ENCODE measurements at places on chromosomes 1 and 21.

DNA sequence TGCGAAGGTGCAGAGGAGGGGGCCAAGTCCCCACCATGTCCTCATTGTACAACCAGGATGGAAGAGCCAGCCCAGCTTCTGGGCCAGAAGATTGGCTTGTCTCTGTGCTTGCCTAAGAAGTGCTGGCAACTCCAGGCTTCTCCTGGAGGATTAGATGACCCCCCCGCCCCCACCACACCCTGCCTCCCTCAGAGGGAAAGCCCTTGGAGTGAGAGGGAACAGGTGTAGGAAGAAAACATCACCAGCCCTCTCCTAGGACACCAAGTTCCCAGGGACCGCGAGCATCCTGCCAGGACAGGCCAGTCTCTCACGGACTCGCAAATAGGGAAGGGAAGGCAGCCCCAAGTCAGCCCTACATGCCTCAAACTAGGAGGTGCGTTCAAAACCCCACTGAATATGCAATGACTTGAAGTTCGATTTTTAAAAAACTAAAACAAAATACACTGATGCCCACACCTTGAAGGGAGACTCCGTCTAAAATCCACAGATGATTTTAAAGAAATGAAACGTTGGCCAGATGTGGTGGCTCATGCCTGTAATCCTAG is 20.7 kb upstream of the SLC25A33 start:
- no peak for DNase-seq

GRCh38 chr1:160409486-160409885 is 9.1 kb downstream of the VANGL2 start:
- DNase-seq = no peak

- DNase-seq = no peak
Observed at GRCh38 chr21:28421716-28422524, 570.8 kb downstream of the LTN1 start.

- no peak for DNase-seq
Observed at GRCh38 chr21:32976791-32977190, 48.9 kb upstream of the OLIG2 start.

DNA sequence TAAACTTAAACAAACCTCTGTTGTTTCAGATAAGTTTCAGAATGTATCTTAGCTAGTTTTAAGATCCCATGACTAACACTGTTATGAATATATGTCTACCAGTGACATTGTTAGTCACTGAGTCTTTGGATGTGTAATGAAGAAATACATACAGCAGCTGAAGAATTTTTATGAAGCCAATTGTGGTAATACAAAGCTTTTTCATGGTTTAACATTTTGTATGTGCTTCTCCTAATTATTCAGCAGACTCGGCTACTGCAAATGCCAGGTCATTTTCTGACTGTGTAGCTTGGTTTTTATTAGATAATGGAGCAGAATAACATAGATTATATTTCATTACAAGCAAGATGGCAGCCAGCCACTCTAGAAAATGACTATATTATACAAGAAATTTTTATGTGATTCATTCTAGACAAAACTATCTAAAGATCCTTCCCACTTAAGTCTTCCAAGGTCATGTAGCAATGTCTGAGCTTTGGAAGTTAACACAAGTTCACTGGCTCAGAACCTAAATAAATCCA is 147.8 kb downstream of the TNFSF18 start:
- DNase-seq = no peak

DNA sequence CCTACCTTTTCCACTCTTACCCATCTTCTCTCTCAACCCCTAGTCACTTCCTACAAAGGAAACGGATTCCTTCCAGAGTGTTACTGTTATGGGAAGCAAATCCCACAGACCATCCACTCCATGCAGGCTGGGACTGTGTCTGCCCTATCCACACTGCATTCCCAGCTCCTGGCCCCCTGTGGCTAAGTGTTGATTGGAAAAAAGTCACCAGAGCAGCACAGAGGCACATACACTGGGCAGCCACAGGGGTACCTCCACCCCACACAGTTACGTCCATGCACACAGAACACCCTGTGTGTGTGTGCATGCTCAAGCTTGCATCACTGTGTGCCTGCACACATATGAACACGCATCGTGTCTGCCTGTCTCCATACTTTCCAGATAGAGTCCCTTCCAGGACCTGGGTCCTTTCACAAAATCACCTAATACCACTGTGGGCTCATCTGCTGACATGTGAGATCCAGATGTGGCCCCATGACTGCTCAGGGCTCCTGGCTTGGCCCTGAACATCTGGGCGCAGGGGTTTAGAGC is 4.2 kb upstream of the SERINC2 start:
- DNase-seq = no peak

GRCh38 chr1:59058665-59059439 is 238.0 kb upstream of the FGGY start:
- DNase-seq = no peak

DNA sequence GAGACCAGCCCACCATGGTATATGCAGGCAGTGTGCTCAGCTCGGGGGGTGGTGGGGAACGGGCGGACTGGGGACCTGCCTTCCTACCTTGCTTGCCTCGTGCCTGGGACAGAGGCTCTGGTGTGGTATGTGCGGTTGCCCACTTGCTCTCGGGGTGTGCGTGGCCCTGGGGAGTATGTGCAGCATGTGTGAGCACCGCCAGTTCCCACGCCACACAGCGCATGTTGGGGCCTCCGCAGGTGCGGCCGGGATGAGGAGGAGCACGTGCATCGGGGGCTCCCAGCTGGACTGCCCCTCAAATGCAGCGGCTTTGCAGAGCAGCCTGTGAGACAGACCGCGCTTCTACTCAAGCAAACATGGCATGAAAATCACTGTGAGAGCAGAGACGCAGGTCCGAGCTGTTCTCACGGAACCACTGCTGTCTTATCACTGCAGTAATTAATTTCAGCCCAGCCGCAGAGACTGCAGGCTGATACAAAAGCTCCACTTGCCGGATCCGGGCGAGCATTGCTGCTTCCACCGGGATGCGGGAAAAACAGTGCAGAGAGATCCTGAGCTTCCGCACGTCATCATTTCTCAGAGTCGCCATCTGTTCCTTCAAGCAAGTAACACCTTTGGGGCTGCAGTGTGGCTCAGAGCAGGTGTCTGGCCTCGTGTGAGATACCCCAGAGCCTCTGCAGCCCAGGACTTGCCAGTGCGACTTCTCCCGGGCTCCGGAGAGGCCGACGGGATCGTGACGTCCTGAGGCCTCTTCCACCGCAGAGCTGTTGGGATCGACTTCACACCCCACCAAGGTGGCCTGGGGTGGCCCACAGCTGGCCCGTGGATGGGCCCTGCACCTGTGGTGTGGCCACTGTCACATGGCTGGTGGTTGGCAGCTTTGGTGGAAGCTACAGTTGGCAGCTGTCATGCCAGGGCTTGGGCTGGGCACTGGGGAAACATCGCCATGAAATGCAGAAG is 92.6 kb upstream of the ACTRT2 start:
- no peak for DNase-seq

DNA sequence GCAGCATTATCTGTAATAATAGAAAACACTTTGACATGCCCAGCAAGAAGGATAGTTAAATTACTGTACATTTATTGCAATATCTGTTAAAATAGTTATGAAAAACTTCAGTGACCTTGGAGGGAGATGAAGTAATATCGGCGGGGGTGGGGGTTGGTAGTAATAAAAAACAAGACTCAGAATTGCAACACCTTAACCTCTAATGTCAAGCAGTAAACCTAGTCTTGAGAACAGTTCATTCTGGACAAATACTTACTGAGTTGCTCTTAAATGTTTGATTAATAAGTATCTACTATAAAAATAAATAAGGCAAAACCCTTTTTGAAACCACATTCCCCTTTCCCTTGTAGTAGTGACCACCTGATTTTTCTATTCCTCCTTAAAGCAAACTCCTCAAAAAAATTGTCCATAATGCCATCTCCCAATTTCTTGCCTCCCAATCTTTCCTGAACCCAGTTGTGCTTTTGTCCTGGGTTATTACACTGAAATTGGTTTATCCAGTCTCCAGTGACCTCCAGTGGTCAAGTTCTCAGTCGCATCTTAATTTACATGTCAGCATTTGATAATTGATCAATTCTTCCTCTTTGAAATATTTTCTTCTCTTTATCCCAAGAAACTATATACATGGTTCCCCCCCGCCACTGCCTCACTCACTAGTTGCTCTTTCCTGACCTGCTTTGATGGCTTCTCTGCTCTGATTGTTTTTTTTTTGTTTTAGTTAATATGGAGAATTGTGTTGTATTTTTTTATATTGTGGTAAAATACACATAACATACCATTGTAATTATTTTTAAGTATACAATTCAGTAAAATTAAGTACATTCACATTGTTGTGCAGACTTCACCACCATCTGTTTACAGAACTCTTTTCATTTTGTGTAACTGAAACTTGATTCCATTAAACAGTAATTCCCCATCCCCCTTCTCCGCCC is 36.8 kb downstream of the RAP1A start:
- no peak for DNase-seq

DNA sequence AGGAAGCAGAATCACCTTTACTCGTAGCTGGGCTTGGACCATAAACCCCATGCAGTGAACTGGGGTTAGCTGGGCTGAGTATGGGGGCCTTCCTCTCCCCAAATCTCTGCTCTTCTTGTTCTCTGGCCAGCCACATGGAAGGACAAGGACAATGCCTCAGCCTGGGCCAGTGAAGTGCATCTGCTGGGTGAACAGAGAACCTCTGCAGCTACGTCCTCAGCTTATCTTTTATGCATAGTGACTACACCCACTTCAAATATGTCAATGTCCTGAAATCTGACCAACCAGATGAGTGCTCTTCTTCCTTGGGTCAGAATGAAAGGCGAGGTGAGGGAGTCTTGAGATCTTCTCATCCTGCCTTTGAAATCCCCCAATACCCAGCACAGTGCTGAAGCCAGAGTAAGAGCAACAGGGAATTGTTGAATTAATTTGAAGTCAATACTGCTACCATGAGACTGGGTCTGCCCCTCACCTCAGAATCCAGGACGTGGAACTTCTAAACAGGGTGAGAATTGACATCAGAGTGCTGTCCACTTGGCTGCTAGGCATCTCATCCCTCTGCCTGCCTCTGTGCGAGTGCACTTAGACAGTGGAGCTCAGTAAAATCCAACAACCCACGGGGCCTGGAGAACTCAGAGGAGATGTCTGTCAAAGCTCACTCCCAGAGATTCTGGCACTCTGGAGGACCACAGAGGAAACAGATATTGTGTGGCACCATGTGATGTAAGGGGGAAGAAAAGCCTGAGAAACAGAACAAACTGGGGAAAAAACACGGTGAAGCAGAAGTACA is 99.0 kb downstream of the IER5 start:
- no peak for DNase-seq

- no peak for DNase-seq
Observed at GRCh38 chr1:243964915-243965314, 86.2 kb upstream of the ZBTB18 start.

DNA sequence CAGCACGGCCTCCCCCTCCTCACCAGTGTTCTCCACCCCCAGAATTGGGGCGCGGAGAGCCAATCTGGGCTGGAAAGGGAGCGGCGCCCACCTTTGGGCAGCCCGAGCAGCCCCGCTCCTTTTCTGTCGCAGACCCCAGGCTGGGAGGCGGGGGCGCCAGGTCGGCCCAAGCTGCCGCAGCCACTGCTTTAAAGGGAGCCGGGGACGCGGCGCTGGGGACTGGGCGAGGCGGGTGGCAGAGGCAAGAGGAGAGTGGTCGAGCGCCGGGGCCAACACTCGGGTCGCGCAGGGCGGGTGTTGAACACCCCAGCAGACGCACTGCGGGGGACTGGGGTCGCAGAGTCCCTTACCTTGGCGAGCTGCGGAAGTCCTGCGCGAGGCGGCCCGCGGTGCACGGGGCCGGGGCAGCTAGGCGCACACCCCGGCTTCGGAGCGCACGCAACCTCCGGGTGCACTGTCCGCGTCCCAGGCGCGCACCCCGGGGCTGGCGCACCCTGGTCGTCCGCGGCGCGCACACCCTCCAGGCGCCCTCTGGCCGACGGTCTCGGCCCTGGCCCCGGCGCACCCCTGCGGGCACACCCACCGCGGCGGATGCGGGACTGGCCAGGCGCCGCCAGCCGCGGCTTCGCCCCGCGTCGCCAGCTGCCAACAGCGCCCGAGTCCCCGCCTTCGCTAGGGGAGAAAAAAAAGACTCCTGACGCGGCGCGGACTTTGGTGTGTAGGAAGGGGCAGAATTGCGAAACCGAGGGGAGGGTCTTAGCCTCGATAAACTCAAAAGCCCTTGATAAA is at the start of gene KANK4:
Gene KANK4, minus strand, starts transcription at position 679 of the 789 bp plus-strand sequence. CDS start 37,870 bp downstream, outside the sequence.
- DNase-seq = no peak

DNA sequence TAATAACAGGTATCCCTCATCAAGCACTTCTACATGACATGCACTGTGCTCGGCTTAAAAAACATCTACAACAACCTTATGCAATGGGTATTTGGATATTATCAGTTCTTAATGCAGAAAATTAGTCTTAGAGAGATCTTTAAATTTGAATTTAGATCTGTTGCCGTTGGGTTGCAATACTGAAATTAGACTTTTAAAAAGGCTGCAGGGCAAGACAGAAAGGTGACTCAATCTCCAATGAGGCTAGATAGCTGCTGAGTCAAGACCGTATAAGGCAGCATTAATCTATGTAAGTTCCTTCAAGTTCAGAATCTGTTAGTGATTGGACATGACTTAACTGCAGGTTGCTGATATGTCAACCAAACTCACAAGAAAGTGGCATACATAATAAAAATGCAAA is 37.3 kb downstream of the OLFM3 start:
- no peak for DNase-seq

- no peak for DNase-seq
Observed at GRCh38 chr1:222416001-222416791, 131.7 kb downstream of the HHIPL2 start.

DNA sequence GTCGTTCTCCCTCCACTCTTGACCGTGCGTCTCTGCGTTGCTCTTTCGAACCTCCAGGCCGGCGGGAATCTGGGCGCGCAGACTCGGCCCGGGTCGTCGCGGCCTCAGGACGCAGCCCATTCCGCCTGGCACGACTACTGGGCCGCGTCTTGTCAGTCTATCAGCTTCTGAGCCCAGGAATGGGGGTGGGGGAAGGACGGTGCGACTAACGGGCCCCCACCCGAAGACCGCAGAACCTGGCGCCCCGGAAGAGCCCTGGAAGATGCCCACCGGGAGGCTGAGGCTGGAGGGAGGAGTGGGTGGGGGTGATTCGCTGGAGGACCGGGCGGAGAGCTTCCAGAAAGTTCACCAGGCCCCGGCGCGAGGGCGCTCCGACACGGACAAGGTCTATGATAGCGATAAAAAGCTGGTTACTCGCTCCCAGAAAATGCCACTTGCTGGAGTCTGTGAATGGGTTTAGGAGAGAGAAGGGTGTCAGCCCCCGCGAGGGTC is 1.7 kb upstream of the DMRTA2 start:
- no peak for DNase-seq

- no peak for DNase-seq
Observed at GRCh38 chr1:9466780-9467758, 72.2 kb upstream of the SLC25A33 start.

DNA sequence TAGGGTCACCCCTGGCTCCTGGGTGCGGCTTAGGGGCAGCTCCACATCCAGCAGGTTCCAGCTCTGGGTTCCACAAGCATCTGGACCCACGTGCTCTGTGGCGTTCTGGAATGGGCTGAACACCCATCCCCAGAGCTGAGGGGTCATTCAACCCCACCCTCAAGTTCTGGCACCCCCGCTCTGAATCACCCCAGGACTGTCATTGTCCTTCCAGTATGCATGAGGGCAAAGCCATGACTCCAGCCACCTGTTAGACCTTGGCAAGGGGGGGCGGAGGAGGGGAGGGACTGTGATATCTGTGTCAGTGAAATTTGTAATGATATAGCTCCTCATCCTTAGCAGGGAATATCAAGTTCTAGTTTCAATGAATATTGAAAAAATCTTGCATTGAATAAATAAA is 12.3 kb downstream of the INSRR start:
- no peak for DNase-seq

Data from esophagus squamous epithelium (tissue), 5 donors.